ENCODE measurements at places on chromosomes 3 and 15.

DNA sequence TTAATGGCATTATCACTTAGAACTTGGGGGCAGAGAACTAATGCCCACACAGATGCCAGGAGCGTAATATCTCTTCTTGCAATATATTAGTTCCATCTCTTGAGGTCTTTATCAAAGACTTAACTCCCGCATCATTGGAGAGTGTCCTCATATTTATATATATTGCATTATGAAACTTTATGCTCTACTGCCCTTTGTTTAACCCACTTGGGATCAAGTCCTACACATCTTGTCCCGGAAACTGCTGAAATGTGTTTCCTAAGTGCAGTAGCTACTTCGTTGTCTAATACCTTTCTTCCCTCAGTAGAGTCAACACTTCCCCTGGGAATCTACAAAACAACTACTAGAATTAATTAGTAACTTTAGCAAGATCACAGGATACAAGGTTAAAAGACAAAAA is 1029.2 kb downstream of the OTOL1 start:
- peak; percentile 9 for DNase-seq

- peak; percentile 62 for DNase-seq
Measured at GRCh38 chr3:141860086-141860669, 16.3 kb upstream of the ATP1B3 start.

DNA sequence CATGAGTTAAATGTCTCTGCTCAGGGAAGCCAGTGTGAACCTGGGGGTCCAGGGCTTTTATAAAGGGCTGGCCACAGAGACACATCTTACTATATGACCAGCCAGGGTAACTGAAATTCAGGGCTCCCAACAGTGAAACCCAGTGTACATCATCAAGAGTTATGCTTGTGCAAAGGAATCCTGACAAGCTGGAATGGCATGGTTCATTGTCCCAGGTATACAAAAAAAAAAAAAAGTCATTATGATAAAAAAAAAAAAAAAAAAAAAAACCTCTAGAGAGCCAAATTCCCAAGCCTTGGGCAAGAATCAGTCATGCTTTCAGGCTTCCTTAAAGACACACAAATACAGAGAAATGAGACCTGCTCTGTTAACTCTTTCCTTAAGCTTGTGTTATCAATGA is 452.0 kb downstream of the GABRG3 start:
- no peak for DNase-seq

DNA sequence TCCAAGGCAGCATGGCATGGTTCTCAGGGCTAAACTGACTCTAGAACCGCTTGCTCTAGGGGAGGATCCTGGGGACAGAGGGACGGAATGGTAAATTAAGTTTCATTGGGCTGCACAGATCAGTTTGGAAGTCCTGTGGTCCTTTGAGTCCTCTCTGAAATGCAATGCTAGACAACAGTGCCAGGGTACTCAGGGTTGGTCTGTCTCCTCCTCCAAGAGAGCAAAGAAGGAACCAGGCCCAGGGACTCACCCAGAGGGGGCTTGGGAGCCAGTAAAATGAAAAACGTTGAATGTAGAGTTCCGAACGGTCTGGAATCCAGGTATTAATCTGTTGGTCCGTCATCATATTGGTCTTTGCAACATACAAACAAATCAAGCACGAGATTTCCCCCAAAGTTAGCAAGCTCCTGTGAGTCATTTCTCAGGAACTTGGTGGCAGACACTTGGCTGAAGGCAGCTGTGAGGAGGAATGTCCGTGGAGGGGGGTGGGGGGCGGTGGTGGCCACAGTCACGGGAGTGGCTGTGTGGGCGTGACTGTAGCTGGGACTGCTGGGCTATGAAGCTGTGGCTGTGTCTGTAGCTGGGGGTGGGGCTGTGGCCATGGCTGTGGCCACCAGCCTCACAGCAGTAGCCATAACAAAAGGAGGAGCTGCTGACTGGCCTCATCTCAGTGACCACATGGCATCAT is 361.0 kb downstream of the SHQ1 start:
- peak; percentile 97 for DNase-seq

DNA sequence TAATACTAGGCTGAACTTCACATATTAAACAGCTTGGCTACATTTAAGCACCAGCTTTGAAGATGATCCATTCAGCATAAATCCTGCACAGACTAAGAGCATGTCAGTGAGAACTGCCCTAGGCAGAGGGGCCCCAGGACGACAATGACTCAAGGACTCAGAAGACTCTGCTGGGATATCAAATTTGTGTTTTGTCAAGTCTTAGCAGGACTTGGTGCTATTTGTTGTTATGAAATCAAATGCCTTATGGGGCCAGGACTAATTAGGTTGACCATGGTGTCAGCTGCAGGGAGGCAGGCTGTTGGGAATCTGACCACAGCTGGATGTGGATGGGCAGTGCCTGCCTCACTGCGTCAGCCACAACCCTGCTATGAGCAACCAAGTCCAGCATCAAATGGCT is 91.8 kb downstream of the RYR3 start:
- peak; percentile 68 for DNase-seq

- DNase-seq = peak; percentile 24
Measured at GRCh38 chr15:33395846-33396245, 85.1 kb downstream of the RYR3 start.

- DNase-seq = peak; percentile 95
Measured at GRCh38 chr15:51051776-51052175, 42.9 kb downstream of the TNFAIP8L3 start.

GRCh38 chr15:58465866-58466517 is 34.2 kb downstream of the LIPC start:
- no peak for DNase-seq

GRCh38 chr3:194671511-194671899 is 486 bp downstream of the LSG1 start:
- DNase-seq = peak; percentile 37

DNA sequence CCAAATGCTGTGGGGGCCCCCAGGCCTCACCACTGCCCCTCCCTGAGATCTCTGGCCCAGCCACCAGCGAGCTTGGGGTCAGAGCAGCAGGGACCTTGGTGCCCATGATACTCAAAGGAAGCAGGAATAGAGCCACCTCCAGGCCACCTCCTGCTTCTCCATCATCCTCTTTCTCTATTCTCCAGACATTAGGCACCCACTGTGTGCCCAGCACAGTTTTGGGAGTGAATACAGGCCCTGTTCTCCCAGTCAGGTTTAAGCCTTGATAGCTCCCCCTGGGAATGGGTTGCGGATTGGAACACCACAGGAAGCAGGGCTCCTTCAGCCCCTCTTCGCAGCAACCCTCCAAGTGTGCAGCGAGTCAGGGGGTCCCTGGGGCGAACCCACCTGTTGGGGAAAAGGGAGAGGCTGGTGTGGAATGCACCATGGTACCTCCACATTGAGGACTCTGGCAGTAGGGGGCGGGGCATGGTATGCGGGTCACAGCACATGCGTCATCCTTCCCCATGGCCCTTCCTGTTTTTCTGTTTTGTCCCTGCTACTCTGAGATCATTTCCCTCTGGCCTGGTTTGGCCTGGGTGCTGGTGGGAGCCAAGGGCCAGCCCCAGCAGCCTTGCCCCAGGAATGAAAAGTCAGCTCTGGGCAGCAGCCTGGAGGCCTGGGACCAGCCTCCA is 14.2 kb upstream of the SEMA3B start:
- DNase-seq = no peak

GRCh38 chr3:134892326-134892725 is 97.3 kb downstream of the EPHB1 start:
- DNase-seq = no peak

DNA sequence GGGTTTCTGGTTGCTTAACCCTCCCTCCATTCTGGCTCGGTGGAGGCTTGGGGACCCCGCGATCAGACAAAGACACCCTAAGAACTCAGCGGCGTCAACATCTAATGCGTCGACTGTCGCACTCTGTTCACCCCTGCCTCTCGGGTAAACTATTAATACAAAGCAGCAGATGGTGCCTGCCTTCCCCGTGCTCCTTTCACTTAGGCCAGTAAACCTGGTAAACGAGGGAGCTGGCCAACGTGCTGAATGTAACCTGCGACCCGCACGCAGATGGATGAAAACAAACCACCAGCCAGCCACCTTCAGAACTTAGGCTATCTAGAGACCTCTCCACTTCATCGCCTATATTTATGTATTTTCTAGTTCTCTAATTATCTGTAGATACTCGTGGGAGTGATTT is 848 bp upstream of the CADPS start:
- DNase-seq = peak; percentile 52

DNA sequence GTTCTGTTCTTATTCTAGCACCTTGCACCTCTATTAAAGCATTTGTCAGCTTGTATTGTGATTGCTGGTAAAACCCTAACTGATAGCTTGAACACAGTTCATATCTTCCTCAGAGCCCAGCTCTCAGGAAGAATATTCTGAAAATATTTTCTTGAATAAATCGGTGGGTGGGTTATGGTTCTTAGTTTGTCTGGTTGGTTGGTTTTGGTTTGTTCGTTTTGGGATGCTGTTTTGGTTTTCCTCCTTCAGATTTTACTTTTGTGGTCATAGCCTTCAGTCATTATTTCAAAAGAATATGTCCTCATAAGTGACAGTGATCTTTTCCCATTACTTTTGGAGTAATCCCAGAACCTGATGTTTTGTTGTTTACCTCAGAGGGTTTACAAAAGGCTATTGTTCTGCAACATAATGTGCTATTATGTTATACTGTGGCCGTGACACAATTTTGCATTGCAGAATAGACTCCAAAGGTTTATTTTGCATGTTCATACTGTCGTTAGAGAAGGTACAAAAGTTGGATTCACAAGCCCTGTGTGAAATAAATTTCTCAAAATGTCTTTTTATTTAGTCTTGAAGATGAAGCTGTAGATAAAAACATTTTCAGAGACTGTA is 2.7 kb upstream of the TMEM87A start:
- peak; percentile 7 for DNase-seq

GRCh38 chr15:73950831-73951561 is 24.7 kb downstream of the LOXL1 start:
- DNase-seq = peak; percentile 99

Measured in myocyte (in vitro differentiated cells).